ENCODE measurements at places on chromosomes 12 and 14.

DNA sequence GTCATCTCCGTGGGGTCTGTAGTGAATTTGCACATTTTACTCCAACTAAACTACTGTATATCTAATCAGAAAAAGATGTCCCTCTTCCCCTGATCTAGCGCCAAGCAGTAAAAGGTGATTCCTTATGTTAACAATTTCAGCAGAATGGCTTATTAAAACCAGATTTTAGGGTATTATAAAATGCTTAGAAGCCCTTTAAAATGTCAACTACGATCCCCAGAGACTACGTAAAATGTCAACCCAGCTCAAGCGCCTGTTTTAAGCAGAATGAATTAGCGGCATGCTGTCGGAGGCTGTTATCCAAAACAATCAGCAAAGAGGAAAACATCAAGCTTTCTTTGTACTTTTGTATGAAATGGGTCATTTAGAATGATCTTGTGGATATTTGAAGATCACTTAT, 408.9 kb downstream of the SOX5 start:
- no peak for DNase-seq

DNA sequence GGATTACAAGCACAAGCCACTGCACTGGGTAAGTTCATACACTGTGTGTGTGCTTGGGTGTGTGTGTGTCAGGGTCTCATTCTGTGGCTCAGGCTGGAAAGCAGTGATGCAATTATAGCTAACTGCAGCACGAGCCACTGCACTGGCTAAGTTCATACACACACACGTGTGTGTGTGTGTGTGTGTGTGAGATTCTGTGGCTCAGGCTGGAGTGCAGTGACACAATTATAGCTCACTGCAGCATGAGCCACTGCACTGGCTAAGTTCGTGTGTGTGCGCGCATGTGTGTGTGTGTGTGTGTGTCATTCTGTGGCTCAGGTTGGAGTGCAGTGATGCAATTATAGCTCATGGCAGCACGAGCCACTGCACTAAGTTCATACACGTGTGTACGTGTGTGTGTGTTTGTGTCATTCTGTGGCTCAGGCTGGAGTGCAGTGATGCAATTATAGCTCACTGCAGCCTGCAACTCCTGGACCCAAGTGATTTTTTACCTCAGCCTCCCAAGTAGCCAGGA, 85.4 kb downstream of the HECTD1 start:
- no peak for DNase-seq

DNA sequence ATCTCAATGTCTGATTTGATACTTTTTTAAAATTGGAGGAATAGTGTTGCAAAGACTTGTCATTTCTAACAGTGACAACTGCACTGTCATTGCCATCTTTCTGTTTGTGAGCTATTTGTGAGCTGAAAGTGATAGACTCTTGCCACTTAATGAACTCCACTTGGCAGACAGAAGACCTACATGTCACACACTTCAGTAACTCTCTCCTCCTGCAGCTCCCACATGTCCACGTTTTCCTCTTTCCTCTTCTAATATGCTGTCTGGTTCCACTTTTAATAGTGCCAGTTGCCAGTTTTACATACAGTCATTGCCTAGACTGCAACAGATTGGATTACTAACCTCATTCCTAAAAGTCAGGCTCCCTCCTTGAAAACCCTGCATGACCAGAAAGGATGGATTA, 121.5 kb downstream of the CAPZA3 start:
- no peak for DNase-seq

DNA sequence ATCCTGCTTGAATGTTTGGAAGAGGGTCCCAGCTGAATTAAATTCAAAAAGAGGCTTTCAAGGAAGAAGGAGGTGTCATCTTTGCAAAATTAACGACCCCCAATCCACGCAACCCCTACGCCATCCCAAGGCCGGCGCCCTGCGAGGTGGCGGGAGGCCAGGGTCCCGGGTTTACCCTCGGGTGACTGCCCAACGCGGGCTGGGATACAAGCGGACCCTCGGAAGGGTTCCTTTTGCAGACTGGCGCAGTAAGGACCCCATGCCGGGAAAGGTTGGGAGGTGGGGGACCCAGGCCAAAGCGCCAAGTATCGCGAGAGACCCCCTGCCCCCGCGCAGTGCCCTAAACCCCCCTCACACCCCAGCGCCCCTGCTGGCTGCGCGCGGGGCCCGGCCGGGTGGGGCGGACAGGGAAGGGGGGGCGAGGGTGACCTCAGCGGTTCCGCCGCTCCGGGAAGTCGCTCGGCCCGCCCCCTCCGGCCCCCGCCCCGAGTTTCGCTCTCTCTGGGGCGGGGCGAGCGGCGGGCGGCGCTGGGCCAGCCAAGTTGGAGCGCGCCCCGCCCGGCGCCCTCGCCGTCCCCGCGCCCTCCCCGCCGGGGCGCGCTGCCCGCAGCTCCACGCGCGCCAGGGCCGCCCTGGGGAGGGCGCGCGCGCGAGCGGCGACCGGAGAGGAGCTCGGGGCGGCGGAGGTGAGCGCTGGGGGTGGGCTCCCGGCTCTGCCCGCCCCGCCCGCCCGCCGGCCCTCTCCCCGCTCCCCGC, 708 bp upstream of the ZBTB42 start:
- peak; percentile 89 for DNase-seq

- no peak for DNase-seq
Observed at GRCh38 chr14:21078726-21079125, 8.6 kb downstream of the ARHGEF40 start.

DNA sequence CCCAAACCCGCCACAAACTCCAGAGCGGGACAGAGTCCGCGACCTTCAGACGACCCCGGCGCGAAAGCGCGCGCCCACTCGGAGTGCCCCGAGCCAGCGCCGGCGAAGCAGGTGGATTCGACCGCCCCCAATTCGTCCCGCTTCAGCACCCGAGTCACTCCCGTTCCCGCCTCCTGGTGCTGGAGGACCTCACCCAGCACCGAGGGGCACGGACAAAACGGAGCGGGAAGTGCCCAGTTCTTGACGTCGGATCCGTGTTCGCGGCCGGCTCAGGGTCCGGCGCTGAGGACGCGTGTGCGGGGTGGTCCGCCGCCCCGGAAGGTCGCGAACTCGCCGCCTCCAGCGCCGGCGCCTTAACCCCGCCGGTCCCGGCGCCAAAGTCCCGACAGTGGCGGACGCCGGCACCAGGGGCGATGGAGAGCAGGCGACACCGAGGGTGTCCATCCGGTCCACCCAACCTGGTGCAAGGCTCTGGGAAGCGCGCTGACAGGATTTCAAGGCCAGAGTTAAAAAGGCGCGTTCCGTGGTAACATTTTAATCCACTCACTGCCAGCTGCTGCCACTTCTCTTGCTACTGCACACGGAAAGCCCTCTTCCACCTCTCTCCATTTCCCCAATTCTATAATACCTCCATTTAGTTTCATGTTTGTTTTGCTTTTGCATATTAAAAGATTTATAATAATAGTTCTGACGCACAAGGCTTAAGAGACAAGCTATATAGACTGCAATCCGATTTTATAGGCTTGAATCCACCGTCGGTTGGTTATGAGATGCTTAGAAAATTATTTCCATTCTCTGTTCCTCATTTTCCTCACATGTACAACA, 240.0 kb upstream of the CPNE8 start:
- DNase-seq, result no peak

GRCh38 chr12:86727160-86727559, 471.0 kb upstream of the MGAT4C start:
- DNase-seq, result no peak

GRCh38 chr14:87067591-87067990, 925.4 kb downstream of the GALC start:
- no peak for DNase-seq

Measured in HuH-7.5 (cell line).